ENCODE measurements at places on chromosomes 2 and 18. TPM values are rescaled to one million over a fixed set of nuclear protein-coding genes. Genes with fewer than 3 reads are reported as not detected.

The APCDD1 gene
- 3.0 TPM for total RNA-seq

The EFEMP1 gene
- 14.0 TPM for total RNA-seq

The FBLN7 gene
- total RNA-seq = 0.30 TPM

The PIEZO2 gene
- 14.7 TPM for total RNA-seq

The SNORC gene
- total RNA-seq = 2.1 TPM

The XDH gene
- total RNA-seq = 1.2 TPM

The AQP4 gene
- total RNA-seq = 2.1 TPM

The MBD1 gene
- 39.5 TPM for total RNA-seq

The INHBB gene
- total RNA-seq = 0.23 TPM

The PROM2 gene
- 3.8 TPM for total RNA-seq

The MYCN gene
- 142 TPM for total RNA-seq

The TFPI gene
- total RNA-seq = 7.1 TPM

The CEP76 gene
- total RNA-seq = 14.3 TPM

The KCNIP3 gene
- 1.9 TPM for total RNA-seq

The TANC1 gene
- total RNA-seq = 7.8 TPM

The MAL gene
- total RNA-seq = not detected

The VPS4B gene
- 42.7 TPM for total RNA-seq
